MV-4-11 (cell line): ENCODE measurements at places on chromosomes 12 and 14.

DNA sequence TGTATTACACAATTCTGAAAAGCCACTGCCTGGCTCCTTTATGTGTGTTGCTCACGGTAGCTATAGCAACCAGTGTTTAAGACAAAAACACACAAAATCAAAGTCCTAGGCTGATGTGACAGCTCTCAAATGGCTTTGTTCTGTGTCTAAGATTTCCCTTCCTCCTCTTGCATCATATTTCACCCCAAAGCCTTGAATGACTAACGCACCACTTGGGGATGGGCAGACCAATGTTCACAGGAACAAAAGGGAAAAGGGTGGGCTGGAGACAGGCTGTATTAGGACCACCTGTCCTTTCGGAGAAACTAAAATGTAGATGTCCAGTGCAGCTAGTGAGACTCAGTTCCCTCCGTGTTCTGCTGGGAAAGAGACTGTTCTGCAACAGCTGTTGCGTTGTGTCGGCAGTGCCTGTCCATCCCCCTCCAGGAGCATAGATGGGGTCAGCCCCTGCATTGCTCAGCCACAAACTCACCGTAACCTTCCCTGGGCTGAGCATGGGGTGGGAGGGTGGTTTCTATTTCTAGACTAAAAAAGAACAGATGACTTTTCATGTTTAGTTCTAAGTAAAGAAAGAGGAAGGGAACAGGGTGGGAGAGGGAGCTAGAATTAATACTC, 26.8 kb upstream of the DAAM1 start:
- peak; percentile 94 for DNase-seq

DNA sequence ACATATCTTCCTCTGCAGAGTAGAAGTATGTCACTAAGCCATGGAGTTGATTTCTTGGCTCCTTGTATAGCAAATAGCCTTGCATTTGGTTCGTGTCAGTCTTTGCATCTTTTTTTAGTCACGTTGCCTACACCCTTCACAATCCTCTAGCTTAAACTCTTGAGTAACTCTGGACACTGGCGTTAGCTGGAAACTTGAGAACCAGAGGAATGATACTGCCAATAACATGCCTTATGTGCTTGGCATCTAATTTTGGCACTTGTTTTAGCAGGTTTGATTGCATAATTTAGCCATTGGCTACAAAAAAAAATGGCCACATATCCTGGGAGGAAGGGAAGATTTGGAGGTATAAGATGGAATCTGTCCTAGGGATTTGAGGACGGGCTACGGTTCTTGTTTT, 136.2 kb downstream of the ETV6 start:
- peak; percentile 80 for DNase-seq

DNA sequence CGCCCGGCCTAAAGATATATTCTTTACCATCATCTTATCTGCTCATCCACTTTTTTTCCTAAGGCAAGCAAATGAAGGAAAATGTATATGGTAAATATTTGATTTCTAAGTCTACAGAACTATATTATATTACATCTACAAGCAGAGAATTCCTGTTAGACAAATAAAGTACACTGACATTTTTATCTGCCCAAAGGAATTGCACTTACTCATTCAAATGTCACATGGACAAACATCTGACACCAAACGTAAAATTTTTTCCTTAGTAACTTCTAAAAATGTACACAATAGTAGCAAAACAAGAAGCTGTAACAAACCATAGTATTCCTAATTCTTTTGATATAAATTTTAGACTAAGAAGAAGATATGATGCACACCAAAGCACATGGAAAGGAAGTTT, 51.0 kb downstream of the SPPL3 start:
- DNase-seq = no peak

DNA sequence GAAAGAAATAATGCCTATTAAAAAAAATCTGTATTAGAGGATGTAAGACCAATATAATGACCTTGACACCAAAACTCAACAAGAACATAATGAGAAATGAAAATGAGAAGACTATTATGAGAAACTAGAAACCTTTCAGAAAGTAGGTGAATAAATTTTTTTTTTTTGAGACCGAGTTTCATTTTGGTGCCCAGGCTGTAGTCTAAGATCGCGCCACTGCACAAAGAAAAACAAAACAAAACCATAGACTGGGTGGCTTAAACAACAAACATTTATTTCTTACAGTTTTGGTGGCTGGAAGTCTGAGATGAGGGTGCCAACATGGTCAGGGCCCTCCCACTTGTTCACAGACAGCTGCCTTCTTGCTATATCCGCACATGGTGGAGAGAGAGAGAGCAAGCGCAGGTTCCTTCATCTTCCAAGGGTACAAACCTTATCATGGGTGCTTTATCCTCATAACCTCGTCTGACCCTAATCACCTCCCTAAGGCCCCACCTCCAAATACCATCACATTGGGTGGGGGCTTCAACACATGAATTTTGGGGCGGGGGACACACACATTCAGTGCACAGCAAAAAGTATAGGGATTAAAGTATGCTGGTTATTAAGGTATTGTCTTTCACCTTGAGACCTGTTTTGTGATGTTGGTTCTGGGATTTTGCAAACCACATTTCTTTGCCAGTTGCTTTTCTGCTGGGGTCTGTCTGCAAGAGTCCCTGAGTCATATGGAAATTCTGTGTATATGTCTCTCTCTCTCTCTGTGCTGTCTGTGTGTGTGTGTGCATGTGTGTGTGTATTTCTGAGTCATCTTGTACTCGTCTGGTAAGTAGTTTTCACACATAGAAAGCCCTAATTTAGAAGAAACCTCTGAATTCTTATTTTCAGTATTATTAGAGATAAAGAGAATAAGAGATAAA, 26.2 kb downstream of the ZCRB1 start:
- peak; percentile 75 for DNase-seq

DNA sequence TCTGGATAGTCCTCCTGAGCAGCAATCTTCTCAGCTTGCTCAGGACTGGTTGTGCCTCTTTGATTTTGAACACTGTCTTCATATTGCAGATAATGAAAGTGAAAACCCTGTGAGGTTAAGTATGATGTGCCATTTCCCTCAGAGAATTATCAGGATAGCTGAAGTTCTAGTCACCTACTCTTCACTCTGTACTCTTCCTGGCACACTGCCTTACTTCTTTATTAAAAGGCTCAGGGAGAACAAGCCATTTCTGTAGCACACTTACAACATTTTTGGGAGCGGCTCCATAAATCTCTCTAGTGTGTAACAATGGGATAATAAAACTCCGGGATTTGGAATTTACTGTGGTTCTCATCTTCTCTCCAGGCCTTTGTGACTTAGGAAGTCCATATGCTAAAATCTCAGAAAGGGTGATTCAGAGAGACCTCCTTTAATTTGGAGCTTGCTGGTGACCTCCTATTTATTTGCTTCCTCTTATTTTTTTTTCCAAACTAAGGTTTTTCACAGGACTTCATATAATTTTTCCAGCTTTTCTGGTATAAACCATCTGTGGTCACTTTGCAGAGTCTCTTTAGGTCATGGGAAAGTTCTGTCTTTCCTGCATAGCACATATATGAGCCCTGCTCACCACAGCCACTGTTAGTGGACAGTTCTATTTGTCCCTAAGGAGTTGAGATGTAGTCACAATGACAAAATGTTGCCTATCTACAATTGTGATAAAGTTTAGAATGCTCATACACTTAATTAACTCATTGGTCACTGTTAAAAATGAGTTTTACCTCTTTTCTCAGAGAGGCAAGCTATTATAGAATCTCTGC, 53.5 kb upstream of the LDHB start:
- DNase-seq = no peak

GRCh38 chr12:22313963-22314330, 20.6 kb downstream of the ST8SIA1 start:
- no peak for DNase-seq

DNA sequence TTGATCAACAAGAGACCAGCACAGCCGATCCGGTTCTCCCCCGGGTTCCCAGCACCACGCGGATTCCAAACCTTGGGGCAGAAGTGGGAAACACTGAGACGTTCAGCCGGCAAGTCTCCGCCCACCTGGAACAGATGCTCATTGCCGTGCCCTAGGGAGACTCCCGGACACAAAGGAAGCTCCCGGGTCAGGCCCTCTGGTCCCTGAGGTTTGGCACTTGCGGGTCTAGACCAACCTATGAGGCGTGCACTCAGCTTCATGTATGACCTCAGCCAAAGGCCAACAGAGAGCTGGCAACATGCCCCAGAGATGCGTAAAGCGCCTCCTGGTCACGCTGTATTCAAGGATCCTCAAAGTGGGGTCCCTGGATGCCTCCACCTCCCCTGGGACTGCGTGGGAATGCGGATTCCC, 2.5 kb downstream of the RIMBP2 start:
- no peak for DNase-seq
